ENCODE measurements at places on chromosomes 16 and 17.

DNA sequence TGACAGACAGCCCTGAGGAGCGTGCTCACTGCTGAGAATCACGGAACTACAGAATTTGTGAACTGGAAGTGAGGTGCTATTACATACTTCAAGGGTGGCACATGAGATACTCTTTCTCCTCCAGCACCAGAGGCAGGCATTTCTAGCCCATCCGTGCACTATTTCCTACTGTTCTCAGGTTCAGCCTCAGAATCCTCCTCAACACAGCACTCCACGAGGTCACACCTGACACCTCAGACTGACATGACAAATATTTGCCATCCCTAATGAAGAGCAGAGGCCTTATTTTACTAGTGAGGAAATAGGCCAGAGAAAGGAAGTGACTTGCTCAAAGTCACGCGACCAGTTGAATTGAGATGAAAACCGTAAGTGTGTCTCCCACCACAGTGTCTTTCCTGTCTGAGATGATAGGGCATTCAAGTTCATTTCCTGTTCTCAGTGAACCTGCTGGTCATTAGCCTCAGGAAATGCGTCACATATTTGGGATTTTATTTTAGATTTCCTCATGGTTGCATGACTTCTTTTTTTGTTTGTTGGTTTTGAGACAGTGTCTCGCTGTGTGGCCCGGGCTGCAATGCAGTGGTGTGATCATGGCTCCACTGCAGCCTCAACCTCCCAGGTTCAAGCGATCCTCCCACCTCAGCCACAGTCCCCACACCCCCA lies 23.6 kb downstream of the SEZ6 start:
- no peak for DNase-seq

DNA sequence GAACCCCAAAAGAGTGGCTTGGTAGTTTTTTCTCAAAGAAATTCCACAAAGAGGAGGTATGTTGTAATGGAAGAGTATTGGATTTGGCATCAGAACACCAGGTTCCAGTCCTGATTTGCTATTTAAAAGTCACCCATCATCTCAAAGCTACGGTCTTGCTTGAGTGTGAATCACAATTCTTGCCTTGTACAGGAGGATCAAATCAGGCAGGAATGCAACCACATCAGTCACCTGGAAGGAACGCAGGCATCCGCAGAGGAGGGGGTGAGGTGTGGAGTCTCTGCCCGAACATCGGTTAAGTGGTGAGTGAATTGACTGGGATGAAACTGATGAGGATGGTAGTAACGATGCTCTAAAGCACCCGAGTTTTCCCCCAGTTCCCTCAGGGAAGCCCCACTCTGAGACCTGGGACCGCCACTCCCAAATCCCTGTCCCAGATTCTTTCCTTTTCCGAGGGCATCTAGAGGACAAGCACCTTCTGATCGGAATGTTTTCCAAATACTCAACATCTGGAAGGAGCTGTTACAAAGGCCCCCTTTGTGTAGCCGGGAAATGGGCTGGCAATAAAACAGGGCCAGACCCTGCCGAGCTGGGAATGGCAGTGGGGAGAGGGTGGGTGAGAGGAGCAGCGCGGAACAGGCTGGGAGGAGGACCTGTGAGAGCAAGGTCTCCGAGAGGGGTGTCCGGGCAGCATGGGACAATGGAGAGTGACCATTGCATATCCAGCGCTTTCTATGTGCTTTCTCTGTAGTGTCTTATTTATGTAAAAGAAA lies 469.6 kb downstream of the SLC39A11 start:
- no peak for DNase-seq

- no peak for DNase-seq
Measured at GRCh38 chr17:55416000-55416399, 5.6 kb downstream of the MMD start.

DNA sequence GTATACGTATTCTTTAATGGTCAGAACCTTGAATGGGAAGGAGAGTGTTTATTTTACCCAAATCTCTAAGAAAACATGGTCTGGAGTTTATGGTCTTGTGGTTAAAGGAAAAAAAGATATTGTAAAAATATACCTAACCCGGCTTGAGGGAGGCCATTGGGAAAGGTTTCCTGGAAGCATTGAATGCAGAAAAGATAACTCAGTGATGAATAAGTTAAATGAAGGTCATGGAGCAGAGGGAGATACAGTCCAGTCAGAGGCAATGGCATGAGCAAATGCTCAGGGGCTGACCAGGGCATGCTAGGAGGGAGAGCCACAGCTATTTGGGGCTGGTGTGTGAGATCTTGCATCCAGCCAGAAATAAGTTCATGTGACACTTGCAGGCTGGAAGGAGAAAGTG lies 430.4 kb upstream of the CDH5 start:
- no peak for DNase-seq

DNA sequence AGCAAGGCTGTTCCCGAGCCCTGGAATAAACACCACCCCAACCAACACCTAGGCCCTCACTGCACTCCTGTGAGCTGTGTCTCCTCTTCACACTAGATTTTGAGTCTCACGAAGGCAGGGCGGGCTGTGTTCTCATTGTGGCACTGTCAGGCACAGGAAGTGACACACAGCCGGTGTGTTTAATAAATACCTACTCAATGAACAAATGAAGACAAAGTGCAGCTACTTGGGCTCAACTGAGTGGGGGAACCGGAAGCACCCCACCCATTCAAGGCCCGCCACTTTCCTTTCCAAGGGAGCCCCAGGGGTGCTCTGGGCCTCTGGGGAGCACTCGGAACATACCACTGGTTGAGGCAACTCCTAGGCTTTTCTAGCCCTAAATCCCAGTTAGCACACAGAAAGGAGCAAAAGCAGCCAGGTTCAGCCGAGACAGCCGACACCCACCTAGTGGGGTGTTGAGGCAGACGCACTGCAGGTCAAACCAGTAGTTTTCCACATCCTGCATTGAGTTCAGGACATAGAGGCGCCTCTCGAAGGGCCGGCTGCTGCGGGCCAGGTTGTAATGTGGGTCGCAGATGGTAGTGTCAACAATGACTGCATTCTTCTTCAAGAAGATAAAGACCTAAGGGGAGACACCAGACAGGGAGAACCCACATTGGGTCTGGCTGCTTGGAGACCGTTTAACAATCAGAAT lies 57.7 kb downstream of the GTF3C1 start:
- DNase-seq = no peak

All from NCI-H510A (cell line).